Hematopoietic multipotent progenitor cell (in vitro differentiated cells): ENCODE measurements at places on chromosomes 3 and 15. TPM values are rescaled to one million over a fixed set of nuclear protein-coding genes. Genes with fewer than 3 reads are reported as not detected.

GRCh38 chr3:125496701-125497100, 23.3 kb downstream of the SNX4 start:
- DNase-seq, result no peak

- DNase-seq, result no peak
These were observed 143.0 kb downstream of the RYR3 start for GRCh38 chr15:33453761-33454160.

GRCh38 chr3:121835465-121835801, 424 bp downstream of the EAF2 start:
- no peak for DNase-seq

GRCh38 chr3:99896482-99896881, 78.8 kb downstream of the CMSS1 start:
- DNase-seq, result no peak

- DNase-seq, result no peak
These were observed 29.3 kb downstream of the CTSH start for GRCh38 chr15:78915341-78916087.

GRCh38 chr3:186638259-186638658, 1.9 kb upstream of the FETUB start:
- DNase-seq, result no peak

GRCh38 chr15:96625256-96625655, 294.8 kb downstream of the NR2F2 start:
- no peak for DNase-seq

DNA sequence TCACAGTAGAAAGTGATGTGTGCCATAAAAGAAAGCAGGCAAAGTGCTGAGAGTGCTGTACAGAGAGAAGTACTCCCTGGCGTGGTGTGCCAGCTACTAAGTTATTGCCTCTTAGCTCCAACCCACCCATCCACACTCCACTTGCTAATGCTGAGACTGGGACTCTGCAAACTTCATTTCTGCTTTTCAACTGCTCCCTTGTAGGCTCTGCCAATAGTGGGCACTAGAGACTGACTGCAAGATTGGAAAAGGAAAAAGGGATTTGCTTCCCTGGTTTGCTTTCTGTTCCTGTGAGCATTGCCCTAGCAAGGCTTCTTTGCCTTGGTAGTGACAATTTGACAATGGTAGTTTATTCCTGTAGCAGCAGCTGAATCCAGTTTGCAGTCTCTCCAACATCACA, 56.5 kb upstream of the TMEM108 start:
- no peak for DNase-seq

DNA sequence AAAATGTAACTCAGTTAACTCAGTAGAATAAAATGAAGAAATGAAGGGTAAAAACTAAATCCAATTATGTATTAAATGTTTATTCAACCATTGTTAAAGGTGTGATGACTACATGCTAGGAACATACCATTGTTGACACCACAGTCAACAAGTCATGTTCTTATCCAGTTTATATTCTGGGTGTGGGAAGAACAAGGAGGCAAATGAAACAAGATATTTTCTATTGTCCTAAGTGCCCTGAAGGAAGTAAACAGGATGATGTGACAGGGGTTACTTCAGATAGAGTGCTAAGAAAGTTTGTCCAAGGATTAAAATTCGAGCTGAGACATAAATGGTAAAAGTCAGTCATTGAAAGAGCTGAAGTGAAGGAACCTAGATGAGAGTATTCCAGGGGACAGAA, 13.1 kb downstream of the AP3S2 start:
- no peak for DNase-seq

The DUOXA2 gene
- total RNA-seq, result under 0.01 TPM

The AGBL1 gene
- total RNA-seq, result under 0.01 TPM
